ENCODE measurements at places on chromosomes 3 and 15. TPM values are rescaled to one million over a fixed set of nuclear protein-coding genes. Genes with fewer than 3 reads are reported as not detected.

The SEMA3G gene
- 9.1 TPM for total RNA-seq

DNA sequence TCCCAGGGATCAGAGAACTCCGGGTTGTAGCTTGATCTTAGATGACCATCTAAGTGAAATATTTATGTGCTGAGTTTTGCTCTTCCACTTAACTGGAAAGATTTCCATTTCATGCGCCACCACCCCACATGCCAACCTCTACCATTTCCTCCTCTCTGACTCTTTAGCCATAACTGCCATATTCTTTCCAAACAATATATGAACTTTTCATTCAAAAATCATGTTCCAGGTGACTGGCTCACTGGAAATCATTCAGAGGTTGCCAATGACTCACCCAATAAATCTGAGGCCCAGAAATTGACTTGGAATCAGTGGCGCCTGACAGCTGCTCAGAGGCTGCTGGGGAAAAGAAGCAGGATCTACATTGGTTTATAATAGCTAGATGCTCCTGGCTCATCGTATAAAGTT is 31.6 kb upstream of the FAM174B start:
- no peak for DNase-seq

The ACTC1 gene
- 14,086 TPM for total RNA-seq

GRCh38 chr15:29089731-29090616 is 179.6 kb downstream of the NSMCE3 start:
- no peak for DNase-seq

DNA sequence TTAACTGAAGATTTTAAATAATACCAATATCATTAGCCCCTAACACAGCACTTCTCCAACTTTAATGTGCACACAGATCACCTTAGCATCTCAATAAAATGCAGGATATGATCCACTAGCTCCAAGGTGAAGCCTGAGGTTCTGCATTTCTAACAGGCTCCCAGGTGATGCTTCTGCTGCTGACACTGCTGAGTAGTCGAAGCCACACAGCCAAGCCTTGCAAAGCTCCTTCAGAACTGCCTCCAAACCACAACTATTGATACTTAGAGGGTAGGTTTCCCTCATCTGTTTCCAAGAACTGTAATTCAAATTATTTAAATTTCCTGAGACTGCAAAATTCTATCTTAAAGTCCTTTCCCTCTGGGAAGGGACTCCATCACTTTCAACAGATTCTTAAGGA is 3.9 kb downstream of the RIOX2 start:
- no peak for DNase-seq

- no peak for DNase-seq
Measured at GRCh38 chr3:123337948-123338619, 110.8 kb downstream of the ADCY5 start.

- DNase-seq = peak; percentile 79
Measured at GRCh38 chr15:91627473-91628278, 225.8 kb upstream of the SLCO3A1 start.

- DNase-seq = no peak
Measured at GRCh38 chr15:78830514-78831228, 19.4 kb upstream of the ADAMTS7 start.

The RARB gene
- total RNA-seq = 22.8 TPM

GRCh38 chr3:31789429-31789828 is 191.6 kb downstream of the OSBPL10 start:
- no peak for DNase-seq

DNA sequence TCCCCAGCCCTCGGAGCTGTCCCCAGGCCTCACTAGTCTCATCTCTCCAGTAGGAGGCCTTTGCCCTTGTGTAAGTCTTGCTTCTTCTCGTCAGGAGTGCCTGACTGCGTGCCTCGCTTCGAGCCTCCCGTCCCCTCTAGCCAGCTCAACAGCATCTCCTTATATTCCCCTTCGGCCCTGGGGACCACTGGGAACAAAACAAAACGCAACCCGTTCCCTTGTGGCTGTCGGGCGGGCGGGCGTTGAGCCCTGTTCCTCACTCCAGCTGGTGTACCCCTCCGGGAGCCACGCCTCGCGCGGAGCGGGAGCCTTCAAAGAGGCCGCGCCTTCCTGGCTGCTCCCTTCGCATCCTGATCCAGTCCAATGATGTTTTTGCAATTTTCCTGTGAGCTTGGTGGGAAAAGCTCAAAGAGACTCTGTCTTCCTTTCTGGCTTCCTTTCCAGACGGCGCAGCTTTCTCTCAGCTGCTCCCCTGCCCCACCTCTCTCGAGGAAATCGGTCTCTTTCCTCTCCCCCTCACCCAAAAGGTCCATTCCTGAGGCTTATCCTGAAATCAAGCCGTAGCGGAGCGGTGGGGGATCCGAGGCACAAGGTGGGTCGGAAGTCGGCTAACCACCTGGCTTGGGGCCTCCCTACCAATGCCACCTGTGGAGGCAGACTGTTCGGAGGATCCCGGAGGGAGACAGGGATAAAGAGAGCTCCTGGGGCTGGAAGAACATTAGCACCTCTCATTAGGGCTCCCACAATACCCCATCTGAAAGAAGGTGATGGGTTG is 33.4 kb upstream of the SRP14 start:
- peak; percentile 74 for DNase-seq

The SLC28A1 gene
- total RNA-seq = 0.50 TPM

The SLC51A gene
- total RNA-seq = not detected

DNA sequence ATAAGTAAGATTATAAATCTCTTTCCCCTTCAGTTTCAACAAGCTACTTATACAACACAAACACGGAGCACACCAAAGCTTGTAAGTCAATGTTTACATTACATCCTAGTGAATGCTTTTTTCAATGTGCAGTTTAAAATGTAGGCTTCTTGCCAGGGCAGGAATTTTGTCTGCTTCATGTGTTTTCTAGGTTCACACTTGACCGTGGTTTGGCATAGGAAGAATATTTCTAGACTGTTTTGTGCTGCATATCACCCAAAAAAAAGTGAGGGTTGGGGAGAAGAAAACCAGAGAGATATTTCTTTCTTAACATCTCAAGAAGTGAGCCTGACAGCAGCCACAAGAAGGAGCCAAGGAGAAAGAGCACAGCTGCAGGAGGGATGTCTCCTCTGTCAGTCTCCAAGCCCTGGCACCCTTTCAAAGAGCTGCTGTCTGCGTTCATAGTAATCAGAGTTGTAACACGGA is 255.8 kb downstream of the MEIS2 start:
- no peak for DNase-seq

The MAPKAPK3 gene
- 473 TPM for total RNA-seq

- DNase-seq = no peak
Measured at GRCh38 chr3:14351617-14352001, 50.8 kb upstream of the SLC6A6 start.

- no peak for DNase-seq
Measured at GRCh38 chr3:186564586-186564985, 2.6 kb downstream of the TBCCD1 start.

The SLC7A14 gene
- not detected for total RNA-seq

GRCh38 chr3:191334346-191334893 is 4.1 kb upstream of the UTS2B start:
- DNase-seq = no peak

DNA sequence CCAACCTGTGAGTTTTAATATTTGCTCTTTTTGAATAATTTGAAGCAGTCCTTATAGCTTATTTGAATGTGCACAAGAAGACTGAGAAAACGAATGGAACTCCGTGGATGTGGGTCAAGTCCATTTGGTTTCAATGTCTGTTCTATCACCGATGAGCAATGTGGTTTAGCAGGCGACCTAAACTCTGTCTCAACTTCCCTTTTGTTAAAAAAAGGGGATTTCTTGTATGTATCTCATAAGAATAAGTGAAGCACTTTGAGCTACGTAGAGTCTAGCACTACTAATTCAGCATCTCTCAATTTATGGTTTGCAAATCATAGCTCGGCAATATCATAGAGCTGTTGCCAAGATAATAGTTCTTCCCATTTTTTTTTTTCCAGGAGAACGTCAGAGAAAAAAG is 4.6 kb upstream of the SKIL start:
- DNase-seq = no peak

The ANKUB1 gene
- not detected for total RNA-seq

- no peak for DNase-seq
Measured at GRCh38 chr3:8741581-8742261, 8.1 kb downstream of the CAV3 start.

DNA sequence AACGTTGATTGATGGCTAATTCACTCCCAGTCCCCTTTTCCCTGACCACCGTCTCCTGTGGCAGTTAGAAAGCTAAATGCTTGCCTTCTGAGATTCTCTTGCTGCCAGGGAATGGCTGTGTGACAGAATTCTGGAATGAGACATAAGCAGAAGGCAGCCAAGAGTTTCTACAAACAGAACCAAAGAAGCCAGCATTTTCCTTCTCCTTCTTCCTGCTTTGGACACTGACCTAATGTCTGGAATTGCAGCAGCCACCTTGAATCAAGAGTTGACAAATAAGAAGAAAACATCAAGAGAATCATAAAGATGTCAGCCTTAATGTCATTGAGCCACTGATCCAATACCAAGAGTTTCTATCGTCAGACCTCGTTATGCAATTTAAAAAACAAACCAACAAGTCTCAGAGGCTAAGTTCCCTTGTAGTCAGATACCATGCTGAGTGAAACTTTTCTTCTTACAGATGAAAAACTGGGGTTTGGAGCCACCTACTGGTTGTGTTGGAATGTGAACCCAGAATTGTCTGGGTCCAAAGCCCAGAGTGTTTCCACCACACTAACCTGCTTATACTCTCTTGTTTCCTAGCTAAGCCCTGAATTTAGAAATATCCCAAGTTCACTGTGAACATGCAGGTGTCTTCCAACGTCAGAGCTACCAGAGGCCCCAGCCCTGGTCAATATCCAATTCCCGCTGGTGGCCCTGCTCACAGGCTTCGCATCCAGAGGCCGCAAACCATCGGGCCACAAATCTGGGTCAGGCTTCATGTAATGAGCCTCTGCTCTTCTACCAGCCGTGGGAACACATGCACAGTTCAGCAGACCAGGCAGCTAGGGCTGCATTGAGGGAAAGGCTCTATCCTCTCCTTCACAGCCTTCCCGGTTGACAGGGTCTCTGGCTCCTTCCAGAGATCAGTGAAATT is 42.5 kb downstream of the MCF2L2 start:
- no peak for DNase-seq

The ZNF620 gene
- total RNA-seq = 1.7 TPM

- no peak for DNase-seq
Measured at GRCh38 chr3:130700541-130700940, 46.1 kb downstream of the PIK3R4 start.

The TGFBR2 gene
- 175 TPM for total RNA-seq

DNA sequence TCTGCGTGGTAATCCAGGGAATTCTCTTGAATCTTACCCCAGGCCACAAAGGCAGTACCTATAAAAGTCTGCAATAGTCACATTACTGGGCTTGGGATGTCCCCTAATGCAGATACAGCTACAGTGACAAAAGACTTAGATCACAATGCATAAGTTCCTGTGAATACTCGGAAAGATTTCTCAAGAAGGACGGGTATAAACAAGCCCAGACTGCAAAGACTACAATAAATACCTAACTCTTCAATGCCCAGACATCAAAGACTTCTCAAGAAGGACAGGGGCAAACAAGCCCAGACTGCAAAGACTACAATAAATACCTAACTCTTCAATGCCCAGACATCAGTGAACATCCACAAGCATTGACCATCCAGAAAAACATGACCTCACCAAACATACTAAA is 50.9 kb downstream of the NUDT16 start:
- no peak for DNase-seq

Measured in left ventricle myocardium superior (tissue), 1 donor.